Suppressor macrophage (primary cell): ENCODE measurements at places on chromosomes 5 and 9.

DNA sequence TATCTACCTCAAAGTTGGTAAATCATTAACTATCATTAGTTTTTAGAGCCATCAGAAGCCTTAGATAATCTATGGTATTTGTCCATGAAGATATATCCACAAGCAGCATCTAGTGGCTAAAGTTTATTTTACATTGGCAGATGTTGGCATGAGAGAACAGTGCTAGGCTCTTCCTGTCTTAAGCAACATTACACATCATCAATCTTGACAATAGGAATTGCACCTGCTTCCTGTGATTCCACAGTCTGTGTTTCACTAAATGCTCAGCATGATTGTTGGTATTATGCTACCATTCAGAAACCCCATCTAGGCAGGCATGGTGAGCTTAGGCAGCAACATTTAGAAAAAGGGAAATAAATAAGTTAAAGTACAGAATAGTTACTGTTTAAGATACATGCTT is 246.6 kb downstream of the SLCO4C1 start:
- DNase-seq, result no peak

DNA sequence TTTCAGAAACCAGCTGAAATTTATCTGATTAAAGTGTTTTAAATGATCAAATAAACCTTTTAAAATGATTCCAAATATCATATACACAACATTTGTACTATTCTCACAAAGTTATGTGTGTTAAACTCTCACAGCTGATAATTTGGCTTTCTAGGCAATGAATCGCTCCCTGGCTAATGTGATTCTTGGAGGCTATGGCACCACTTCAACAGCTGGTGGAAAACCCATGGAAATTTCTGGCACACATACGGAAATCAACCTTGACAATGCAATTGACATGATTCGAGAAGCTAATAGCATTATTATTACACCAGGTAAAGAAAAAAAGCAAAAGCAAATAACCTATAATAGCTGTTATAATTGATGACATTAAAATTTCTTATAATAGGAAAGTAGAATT is 72.4 kb downstream of the NNT start:
- DNase-seq, result no peak

- no peak for DNase-seq
Observed at GRCh38 chr5:31355337-31355736, 161.9 kb downstream of the CDH6 start.

DNA sequence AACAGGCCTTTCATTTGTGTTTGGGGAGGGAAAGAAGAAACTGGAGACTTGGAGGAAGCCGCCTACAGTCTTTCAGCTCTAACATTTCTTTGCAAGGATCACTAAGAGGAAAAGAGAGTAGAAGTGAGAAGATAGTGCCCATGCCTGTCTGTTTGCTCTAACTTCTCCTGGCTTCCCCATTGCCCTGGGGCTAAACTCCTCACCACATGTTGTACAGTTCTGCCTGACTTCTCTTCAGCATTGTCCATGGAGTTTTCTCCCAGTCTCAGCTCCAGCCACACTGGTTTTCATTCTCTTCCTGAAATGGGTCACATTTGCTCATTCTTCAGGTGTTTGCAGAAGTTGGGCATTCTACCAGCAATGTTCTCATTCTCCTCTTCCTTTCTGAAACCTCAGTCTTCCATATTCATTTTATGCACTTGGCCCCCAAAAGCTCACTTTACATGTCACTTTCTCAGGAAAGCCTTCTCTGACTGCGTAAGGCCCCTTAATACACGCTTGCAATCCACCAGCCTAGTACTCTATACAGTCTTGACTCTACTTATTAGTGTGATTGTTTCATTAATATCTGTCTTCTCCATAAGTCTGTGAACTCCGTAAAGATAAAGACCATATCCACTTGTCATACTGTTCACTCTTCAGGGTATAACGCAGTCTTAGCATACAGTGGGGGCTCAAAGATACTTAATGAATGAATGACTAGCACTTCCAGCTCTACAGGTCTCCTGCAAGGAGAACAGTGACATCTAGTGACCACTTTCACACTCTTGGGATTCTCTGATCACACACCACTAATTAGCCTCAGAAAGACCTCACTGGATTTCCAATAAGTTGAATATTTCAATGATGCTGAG is 40.2 kb upstream of the TRIM32 start:
- peak; percentile 44 for DNase-seq

DNA sequence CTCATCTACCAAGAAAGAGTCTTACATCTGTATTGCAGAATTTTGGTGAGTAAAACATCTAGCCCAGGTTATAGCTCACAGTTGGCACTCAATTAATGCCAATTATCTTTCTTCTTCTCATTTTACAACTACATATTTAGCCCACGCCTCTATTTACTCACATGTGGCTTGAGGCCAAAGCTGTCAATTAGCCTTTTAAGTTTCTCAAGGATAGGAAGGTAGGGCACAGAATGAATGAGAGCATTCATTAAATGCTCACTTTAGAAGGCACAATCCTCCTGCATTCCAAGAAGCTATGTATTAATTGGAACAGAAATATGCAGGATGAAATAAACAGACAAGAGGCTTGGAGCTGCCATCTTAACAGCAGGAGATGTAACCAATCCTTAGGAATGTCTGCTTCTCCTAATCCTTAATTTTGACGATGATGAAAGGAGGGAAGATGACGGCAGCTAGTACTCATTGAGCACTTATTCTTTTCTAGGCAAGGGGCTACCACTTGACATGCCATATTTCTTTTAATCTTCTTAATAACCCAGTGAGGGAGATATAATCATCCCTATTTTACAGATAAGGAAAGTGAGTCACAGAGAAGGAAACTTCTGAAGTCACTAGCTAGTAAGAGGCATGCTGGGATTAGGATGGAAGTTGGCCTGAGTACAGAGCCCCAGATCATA is 30.8 kb upstream of the PANK3 start:
- DNase-seq, result no peak

DNA sequence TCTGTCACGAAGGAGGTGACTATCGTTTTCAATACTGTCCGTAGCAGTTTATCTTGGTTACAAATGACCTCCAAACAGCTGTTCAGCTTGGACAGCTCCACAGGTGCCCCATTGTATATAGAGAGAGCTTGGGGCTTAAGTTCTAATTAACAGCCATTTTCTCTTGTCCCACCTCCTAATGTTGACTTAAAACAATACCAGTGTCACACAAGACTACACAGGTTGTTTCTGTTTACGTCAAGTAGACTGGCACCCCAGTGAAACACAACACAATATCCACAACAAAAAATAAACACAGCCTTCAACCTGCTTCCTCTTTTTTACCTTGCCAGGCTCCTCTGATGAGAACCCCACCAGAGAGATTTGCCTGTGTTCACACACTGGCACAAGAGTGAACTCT is 39.8 kb upstream of the TLE1 start:
- DNase-seq, result no peak

DNA sequence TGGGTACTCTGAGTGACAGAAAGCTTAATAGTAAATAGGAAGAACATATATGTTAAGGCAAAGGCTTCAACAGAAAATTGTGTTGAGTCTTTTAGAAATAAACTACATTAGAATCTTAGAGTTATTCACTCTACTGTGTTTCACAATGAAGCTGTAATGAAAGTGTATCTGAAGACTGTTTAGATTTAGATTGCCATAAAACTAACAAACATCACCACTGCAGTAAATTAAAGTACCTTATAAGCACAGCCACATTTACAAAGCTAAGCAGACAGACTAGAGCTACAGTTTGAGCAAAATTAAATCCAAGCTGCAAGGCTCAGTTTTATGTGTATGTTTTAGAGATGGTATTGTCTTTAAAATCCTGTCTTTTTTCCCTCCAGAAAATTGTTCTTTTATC is 172.4 kb downstream of the PBX3 start:
- DNase-seq, result no peak

DNA sequence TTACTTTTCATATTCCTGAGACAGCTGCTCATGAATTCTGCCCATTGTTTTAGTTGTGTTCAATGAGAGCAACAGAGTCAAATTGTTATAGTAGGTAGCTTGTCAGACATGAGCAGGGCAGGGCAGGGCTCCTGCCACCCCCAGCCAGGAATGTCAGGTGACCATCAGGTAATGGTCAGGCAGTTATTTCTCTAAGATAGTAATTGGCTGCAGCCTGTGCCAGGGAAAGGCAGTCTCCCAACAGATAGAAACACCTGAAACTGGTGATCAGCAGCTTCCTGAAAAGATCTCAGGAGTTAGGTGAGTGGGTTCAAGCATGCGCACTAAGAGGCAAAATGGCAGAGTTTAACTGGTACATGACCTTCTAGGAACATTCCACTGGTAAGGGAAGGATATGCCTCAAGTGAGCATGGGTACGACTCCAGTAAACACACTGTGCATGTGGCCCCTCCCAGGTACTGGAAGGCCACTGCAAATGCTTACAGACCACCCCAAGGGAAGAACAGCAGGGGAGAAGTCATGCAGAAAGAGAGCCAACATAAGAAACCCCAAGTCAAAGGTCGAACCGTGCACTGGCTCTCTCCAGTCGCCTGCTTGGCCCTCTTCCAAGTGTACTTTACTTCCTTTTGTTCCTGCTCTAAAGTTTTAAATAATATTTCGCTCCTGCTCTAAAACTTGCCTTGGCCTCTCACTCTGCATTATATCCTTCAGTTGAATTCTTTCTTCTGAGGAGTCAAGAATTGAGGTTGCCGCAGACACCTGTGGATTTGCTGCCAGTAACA is 25.1 kb downstream of the CARTPT start:
- no peak for DNase-seq

DNA sequence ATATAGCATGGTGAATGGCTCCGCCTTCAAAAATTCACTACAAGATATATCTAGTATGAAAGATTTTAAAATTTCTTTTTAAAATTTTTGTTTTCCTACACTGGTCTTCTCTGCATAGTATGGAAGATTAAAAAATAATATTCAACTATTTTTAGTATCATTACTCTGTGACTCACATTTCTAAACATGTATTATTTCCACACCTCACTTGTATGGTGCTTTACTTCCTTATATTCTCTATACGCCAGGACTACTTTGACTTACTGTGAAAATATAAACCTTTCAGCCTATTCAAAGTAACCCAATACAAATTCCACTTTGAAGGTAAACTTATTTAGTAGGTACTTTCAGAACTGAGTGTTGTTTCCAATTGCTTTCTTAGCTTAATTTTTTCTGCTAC is 26.8 kb upstream of the TXNDC8 start:
- peak; percentile 10 for DNase-seq

- no peak for DNase-seq
Observed at GRCh38 chr9:7056254-7056653, 298.5 kb downstream of the KDM4C start.

DNA sequence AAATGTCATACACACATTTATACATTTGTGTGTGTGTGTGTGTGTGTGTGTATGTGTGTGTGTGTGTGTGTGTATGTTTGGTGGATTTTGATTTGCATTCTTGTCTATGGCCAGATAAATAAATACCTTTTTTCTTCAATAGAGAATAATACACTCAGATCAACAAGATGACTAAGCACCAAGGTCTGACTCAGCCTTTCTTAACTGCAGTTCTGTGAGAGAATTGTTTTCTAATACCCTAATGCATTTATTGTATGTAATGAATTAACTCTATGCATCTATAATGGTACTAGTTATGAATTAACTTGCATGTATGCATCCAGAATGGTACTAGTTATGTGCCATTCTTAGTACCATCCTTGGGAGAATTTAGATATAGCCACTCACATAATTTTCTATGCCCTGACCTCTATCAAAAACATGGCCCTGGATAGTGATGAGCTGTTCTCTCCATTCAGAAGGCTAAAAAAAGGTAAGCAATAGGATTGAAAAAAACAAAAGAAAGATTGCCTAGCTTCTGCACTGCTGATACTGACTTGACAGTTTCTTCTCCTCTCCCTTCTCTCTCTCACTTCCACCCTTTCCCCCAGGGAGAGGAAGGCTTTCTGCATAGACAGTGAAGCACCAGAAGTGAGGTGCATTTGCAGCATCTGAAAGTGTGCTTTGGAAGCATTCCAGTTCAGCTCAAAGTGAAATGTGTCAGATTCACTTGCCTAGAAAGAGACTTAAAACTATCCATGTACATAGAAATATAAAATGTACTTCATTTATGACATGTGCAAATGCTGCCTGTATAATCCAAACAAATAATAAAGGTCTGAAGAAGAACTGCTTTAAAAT is 55.1 kb upstream of the CCDC112 start:
- no peak for DNase-seq

- no peak for DNase-seq
Observed at GRCh38 chr5:170573114-170573513, 69.3 kb downstream of the KCNIP1 start.

DNA sequence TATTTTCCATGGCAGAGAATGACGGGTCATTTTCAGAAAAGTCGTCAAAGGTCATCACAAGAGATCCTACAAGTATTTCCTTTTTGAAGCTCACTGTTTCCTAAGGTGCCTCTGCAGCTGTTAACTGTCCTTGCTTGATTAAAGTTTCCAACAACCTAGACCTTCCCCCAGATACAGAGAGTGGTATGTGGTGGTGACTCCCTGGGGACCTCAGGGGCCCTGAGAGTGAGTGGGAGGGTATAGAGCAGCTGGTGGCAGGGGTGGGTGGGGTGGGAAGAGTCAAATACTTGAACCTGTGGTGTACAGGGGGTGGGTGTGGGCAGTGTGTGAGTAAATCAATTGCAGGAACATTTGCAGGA is 1.6 kb upstream of the CD72 start:
- no peak for DNase-seq

DNA sequence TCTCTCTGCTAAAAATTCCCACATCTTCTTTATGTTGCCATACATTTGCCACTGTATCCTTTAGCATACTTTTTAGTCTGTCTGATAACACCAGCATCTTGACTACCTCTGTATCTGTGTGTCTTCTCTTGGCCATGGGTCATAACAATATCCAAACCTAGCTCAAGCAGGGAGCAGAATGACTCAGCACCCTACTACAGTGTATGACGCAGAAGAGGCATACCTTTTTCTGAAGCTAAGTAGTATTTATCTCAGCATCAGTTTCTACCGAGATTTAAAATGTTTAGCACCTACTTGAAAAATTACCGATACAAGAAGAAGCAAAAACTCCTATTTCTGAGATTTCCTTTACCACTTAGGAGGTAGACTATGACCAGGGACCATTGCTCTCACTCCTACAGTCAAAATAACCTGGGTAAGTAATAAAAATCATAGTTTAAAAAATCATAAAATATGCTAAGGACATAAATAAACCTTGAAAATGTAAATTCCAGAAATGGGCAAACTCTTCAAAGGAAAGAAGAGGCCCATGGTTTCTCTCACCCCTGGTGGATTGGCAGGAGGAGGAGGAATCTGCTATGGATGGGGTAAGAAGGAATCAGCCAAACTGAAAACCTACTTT is 286.5 kb downstream of the MAST4 start:
- DNase-seq, result no peak

GRCh38 chr9:32378496-32378895 is 5.9 kb upstream of the ACO1 start:
- DNase-seq, result peak; percentile 83

DNA sequence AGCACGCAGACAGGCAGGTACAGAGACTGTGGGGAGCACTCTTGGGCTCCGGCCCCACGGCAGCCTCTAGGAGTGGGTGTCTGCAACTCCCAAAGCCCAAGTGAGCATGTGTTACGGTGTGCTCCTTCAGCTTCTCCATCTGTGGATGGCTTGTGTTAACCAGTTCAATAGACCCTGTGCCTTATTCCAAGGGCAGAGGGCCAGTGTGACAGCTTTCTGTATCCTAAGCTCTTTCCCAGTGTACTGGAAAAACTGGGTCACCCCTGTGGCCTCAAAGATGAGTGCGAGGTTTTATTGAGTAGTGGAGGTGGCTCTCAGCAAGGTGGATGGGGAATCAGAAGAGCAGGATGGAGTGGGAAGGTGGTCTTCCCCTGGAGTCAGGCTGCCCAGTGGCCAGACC is 78.3 kb downstream of the ADAMTS16 start:
- no peak for DNase-seq
